ENCODE measurements at places on chromosomes 4 and X.

DNA sequence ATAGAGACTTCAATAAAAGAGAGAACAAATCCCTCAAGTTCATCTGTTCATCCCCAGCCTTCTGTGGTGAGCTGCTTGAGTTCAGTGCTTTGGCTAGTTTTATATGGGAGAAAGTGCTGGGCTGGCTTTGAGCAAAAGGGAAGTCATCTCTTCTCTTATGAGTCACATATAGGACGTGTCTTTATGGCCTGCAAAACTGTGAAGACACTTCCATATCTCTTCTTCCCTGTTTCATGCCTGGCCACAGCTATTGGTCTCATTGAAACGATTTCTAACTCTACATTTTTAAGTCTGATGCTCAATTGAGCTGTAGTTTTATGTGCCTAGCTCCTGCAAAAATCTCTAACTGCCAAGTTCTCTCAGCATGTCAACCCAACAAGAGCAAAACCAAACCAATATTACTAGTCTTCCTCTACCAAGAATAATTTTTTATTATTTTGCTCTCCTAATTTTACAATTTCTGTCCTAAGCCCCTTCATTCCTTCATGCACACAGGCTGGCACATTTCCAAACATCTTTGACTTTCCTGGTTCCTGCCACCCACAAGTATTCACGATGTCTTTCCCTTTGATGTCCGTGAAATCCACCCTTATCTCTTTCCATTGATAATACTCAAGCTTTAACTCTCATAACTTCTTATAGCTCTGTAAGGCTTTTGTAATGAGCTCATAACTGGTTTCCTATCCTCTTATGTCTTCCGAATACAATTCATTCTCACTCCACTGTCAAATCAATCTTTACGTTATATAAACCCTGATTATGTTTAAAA lies 165.3 kb downstream of the BTC start:
- no peak for DNase-seq

GRCh38 chr4:87716371-87717265 lies 66.5 kb downstream of the DMP1 start:
- no peak for DNase-seq

GRCh38 chr4:40388239-40388638 lies 53.1 kb downstream of the CHRNA9 start:
- DNase-seq: no peak

GRCh38 chr4:55074386-55074785 lies 51.0 kb downstream of the KDR start:
- DNase-seq: no peak
